ENCODE measurements at places on chromosomes 3 and 15.
A peak's percentile ranks its signal among the peaks of the same experiment; 100 is the strongest.

DNA sequence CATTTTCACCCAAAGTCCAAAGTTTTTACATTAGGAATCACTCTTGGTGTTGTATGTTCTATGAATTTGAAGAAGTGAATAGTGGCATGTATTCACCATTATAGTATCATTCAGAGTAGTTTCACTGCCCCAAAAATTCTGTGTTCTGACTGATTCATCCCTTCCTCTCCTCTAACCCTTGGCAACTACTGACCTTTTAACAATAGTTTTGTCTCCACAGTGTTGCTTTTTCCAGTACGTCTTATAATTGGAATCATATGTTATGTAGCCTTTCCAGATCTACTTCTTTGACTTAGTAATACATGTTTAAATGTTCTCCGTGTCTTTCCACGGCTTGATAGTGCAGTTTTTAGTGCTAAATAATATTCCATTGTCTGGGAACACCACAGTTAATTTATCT lies 379.0 kb upstream of the SGO1 start:
- no peak for DNase-seq

DNA sequence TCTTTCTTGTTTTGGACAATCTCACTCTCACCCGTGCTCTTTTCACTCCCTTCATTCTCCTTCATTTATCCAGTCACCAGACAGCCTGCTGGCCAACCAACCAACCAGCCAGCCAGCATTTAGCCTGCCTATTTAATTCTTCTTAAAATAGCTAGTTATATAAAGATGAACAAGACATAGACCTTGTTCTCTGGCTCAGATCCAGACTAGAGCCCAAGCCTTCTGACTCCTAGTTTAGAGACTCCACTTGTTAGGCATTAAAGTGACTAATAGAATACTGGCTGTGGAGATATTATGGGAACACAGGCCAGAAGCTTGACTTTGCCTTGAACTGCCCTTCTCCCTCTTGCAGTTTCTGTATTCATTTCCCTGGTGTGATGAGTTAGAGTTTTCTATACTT lies 215.3 kb upstream of the THRB start:
- no peak for DNase-seq

- DNase-seq: no peak
These were observed 54.6 kb downstream of the EMC4 start for GRCh38 chr15:34279368-34279767.

- no peak for DNase-seq
These were observed 2.8 kb downstream of the CAV3 start for GRCh38 chr3:8736436-8736835.

- no peak for DNase-seq
These were observed 7.0 kb upstream of the CPNE9 start for GRCh38 chr3:9696480-9697220.

DNA sequence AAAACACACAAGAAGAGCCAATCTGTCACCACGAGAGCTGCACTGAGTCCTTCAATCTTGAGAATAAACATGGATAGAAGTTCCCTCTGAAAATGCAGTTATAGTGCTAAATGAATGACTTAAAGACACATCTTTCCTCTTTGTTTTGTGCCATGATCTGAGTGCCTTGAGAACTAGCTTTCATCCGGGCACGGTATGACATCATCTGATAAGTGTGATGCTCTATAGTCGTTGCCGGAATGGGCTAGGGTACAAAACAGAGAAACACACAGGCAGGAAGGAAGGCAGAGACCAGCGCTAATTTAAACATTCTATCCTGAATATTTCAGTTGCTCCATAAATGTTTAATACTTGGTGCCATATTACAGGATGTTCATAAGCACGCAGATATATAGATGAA lies 146.5 kb downstream of the TNIK start:
- no peak for DNase-seq

DNA sequence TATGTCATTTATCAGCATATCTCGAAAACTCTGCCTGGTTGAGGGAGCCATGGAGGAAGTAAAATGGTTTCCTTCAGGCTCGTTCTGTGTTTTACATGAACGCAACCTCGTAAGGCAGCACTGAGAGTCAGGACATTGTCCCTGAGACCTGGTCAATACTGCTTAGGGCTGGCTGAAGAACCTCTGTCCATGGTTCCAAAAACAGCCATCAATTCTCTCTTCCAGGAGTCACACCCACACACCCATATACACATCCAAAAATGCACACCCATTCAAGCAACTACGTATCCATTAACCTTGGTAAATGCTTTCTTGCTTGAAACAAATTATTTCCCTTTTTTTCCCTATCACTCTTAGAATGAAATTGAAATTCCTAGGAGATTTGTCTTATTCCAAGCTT lies 91.0 kb upstream of the CHL1 start:
- no peak for DNase-seq

- no peak for DNase-seq
These were observed 57.9 kb upstream of the ST3GAL6 start for GRCh38 chr3:98705212-98705611.

- DNase-seq: no peak
These were observed 32.7 kb downstream of the RARB start for GRCh38 chr3:25460751-25461150.

GRCh38 chr3:133463347-133463860 lies 63.5 kb downstream of the BFSP2 start:
- no peak for DNase-seq

DNA sequence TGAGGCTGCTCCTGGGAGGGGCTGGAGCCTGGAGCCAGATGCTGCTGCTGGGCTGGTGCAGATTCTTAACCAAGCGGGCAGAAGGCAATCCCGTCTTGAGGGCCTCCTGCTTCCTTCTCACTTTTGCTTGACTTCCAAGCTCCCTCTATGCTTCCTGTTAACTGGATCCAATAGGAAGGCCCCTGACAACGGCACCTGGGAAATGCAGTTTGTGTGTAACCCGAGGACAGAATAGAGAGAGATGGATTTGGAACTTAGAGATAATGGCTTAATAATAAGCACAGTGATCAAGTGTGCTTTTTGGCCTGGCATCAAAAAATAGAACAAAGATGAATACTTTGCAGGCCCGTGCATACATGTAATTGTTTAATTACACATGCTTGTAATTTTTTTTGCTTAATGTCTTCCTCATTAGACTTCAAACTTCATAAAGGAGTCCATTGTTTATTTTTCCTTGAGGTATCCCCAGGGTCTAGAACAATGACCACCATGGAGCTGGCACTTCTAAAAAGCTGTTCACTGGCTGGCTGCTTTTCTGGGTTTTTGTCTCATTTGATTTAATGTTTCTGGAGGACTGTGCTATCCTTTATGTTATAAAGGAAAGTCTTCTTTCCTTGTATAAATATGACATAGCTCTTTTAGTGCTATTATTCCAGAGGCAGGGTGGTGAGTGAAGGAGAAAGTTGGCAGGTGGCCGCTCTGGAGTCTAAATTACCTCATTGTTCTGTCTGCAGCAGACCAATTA lies 63.3 kb upstream of the MITF start:
- no peak for DNase-seq

DNA sequence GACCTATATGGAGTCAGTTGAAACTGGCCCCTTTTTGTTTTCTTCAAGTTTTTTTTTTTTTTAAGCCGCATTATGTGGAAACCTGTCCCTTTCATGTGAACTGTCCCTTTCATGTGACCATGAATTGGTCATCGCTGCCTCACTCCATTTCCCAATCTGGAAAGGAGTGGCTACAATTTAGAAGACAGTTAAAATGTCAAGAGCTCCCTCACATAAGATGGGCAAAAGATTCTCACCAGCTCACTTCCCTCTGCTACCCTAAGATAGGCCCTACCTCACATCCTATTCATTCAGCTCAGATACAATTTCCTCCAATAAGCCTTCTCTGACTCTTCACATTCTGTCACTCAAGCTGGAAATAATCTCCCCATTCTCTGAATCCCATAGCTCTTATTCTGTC lies 111.3 kb upstream of the BCL6 start:
- no peak for DNase-seq

GRCh38 chr3:45612918-45613602 lies 18.5 kb downstream of the LIMD1 start:
- DNase-seq: no peak

- no peak for DNase-seq
These were observed 571.9 kb upstream of the CBLB start for GRCh38 chr3:106440672-106441071.

DNA sequence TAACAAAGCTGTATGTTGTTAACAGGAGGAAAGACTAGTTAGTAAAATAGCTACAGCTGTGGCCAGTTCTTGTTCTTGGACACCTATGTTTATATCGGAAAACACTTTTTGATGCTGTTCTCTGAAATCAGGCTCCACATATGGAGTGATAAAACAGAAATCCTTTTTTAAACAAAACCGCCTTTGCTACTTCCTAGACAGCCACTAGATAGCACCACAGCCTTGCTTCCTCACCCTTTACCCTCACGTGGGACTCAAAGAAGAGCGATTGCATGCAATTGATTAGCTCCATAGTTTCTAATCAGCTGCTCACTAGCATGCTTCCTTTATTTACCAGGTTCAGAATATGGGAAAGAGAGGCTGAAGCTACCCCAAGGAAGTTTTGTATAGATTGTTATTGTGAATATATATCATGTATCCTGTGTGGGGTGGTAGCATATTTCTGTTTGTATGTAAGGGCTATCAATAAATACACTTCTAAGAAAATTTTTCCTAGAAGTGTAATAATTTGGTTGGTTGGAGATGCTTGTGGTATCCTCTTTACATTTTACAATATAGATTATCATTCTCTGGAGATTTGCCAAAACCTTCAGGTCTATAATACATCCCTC lies 4.3 kb upstream of the MTFMT start:
- DNase-seq: peak; percentile 20

GRCh38 chr3:189967254-189967865 lies 153.3 kb downstream of the P3H2 start:
- no peak for DNase-seq

DNA sequence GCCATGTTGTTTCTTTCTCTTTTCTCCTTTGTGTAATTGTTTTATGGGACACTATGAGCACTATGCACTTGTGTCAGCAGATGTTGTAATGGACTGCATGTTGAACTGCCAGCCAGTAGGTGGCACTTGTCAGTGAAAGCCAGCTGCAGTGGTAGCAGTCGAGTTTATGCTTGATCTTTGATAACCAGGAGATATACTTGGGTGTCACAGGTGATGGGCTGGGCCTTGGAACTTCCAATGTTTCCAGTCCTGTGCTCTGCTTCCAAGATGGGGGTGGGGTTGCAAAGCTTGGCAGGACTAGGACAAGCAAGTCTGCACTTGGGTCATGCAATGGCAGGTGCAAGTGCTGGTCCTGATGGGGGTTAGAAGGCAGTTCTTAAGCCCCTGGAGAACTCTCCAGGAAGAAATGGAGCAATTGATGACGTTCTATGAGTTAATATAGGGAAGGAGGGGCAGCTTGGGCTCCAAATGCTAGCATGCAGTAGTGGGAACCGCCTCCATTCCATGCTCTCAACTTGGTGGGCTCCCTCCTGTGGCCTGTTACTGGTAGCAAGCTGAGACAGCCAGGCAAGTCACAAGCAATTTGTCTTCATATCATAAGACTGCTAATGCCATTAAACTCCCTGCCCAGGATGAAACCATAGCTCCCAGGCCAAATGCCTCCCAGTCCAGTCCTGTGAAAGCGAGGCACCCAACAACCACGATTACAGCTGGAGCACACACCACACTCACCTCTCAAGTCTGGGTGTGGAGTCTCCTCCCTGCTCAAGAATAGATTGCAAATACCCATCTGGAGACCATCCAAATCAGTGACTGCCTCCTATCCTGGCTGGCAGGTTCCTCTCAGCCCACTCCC lies 287.2 kb downstream of the CGGBP1 start:
- peak; percentile 28 for DNase-seq

DNA sequence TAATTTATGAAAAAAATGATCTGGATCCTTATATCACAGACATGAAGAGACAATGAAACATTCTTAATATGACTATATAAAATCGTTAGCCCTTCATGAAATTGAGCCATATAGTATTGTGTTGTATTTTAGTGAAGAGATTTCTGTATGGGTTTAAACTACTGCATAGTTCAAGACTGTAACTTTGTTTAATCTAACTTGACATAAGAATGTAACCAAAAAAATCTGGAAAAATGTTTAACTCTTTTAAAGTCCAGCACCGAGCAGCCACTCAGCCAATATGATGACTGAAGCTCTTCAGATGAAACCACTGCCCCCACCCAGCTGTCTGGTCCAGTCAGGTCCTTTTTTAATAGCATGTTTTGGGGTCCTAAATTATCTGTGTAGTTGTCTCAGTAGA lies 4.9 kb downstream of the NANOGP8 start:
- no peak for DNase-seq

DNA sequence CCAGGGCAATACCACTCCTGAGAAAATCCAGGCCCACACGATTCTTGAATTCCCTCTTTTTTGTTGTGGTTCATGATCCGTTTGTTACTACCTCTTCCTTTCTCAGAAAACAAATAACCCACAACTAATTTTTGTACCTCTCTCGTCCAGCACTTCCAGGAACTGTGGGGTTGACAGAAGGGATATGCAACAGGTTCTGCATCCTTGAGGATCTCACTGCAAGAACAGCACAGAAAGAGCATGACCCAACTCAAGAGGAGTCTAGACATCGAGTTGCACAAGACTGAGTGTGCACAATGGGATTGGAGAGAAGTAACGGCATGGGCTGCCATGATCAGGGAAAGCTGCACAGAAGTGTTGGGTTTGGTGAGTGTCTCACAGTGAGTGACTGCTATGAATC lies 533.3 kb downstream of the SOX2 start:
- no peak for DNase-seq

GRCh38 chr3:10526366-10526765 lies 21.0 kb upstream of the ATP2B2 start:
- DNase-seq: no peak

GRCh38 chr3:179829401-179829800 lies 176.6 kb downstream of the USP13 start:
- DNase-seq: no peak

DNA sequence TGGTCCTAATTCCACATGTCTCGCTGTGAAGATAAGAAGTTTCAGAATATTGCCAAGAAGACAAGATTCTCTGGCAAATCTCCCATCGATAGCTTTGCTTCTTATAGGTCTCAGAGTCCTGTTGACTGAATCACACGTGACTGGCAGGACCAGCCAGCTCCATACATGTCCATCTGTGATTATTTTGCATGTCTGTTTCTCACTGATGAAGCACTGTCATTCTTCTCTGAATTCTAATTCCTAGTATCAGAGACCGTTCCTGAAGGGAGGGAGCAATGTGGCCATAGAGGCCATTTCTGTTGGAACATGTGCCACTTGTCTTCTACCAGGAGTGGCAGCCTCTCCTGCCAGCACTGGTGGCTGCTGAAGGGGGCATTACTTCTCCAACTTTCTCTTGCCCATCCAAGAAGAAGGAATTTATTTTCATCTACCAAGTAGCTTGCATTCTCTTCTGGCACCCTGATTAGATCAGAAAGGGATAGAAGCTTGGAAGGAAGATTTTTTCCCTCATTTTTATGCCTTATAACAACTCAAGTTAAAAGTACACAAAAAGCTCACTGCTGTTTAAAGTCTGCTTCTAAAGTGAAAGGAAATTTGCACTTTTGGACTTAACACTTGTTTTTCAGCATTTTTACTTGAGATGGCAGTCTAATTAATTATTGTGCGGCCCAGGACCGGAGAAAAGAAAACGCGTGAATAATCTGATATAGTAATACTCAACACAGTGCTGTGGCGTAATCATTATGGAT lies 115.8 kb downstream of the IQCH start:
- DNase-seq: no peak

All from activated CD4-positive, alpha-beta T cell treated with anti-CD3 and anti-CD28 coated beads, Interleukin-2, amount 50 U/mL, for 48 hours (primary cell).